Muscle of leg (tissue), 16 donors: ENCODE measurements at places on chromosomes 5 and 9. TPM values are rescaled to one million over a fixed set of nuclear protein-coding genes. Genes with fewer than 3 reads are reported as not detected.

Gene EQTN
- total RNA-seq = 0.13 TPM

DNA sequence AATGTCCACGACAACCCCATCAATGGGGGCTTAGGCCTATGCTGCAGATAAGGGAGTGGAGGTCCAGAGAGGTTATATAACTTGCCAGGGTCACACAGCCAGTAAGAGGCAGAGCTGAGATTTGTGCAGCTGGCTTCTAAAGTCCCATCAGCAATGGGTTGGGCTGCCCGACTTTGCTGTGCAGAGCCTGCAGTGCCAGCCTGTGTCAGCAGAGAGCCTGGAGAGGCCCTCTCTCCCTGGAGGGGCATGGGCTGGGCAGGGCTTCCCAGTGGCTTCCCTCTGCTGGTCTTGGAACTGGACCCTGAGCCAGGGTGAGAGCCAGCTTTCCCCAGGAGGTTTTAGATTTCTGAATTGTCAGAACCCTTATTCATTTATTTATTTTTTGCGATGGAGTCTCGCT, 77.2 kb upstream of the RAPGEF1 start:
- DNase-seq = no peak

Gene RMND5B
- total RNA-seq = 22.6 TPM

Gene CAMK2A
- 48.8 TPM for total RNA-seq

Gene CTSV
- 0.44 TPM for total RNA-seq

Gene FOXI1
- not detected for total RNA-seq

DNA sequence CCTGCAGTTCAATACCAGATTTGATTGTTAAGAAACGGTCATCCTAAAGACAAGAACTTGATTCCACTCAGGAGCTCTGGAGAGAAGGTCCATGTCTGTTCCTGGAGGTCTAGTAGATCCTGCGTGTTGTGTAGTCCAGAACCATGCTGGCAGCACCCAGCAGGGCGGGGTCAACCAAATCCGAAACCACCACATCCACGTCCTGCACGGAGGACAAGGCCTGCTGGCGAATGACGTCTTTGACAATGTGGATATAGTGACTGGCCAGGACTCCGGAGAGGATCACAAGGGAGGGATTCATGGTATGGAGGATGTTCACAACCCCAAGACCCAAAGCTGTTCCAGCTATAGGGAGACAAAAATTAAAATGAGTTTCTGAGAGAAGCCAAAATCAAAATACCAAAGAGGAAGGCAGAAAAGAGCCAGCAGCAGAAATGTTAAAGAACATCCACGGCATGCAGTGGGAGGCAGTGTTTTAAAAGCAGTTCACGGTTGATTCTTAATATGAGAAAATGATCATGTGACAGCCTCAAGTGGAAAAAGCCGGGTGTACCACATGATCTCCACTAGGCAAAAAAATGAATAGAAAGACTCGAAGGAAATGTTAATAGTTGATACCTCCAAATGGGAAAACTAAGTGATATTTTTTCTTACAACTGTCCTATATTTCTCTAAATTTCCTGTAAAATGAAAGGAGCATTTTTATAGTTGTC, 26.7 kb downstream of the CLTA start:
- DNase-seq = no peak

Gene SLC23A1
- total RNA-seq = 0.04 TPM

Gene NCS1
- total RNA-seq = 30.4 TPM

DNA sequence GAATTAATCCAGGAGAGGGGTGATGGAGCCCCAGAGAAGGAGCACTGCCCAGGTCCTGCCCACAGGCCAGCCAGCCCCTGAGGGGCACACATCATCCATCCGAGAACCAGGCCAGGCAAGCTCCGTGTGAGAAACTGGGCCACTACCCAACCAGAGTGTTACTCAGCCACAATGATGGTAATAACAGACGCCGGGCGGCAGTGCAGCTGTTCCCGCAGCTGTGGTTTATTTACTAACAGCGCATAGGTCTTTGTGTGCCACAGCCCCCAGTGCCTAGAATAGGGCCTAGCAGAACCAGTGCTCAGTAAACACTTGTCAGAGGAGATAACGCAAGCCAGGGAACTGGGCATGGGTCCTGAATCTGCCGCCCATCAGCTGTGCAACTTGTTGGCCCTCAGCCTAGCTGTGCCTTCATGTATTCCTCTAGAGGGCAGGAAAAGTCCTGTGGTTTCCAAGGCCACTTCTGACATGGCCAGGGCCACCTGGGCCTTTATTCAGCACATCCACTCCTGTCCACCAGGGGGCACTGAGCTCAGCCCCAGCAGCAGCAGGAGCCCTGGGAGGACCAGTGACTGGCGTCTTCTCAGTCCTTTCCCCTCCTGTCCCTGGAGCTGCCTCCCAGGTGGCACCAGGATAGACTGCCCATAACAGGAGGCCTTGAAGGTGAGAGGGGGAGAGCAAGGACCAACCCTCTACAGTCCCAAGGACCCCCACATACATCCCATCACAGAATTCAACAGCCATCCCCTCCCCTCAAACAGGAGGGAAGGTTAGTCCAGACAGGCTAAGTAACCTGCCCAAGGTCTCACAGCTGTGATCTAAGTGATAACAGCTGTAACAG, 2.1 kb downstream of the MXD3 start:
- peak; percentile 76 for DNase-seq

DNA sequence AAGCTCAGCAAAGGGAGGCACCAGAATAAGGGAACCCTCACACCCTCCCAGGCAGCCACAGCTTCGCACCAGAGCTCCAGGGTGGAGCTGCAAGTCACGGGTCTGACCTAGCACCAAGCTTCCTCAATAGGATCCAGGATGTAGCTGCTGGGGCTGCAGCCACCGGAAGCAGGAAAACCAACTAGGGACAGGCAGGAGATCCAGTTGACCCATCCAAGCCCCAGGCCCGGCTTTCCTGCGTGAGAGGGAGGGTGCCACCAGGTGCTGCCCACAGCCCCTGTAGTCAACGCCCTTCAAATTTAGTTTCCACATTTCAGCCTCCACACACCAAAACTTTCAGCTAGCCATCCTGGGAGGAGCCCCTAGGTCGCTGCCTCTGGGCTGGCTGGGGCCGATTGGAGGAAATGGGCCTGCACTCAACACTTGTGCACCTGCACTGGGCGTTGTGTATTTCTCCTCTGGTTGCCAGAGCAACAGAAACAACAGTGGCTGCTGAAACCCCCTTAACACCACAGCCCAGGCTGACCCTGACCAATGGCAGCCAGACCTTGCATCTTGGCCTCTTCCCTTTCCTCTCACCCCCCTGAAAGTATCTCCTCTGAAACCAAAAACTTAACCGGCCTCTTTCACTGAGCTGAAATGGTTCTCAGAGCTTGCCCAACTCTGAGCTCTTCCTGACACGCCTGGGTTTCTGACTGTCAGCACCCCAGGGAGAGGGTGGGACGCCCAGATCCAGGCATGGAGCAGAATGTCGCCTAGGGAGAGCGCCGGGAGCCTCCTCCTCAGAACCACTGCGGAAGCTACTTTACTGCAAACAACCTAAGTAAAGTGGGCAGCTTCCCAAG, 226.5 kb upstream of the MAP3K1 start:
- peak; percentile 96 for DNase-seq

DNA sequence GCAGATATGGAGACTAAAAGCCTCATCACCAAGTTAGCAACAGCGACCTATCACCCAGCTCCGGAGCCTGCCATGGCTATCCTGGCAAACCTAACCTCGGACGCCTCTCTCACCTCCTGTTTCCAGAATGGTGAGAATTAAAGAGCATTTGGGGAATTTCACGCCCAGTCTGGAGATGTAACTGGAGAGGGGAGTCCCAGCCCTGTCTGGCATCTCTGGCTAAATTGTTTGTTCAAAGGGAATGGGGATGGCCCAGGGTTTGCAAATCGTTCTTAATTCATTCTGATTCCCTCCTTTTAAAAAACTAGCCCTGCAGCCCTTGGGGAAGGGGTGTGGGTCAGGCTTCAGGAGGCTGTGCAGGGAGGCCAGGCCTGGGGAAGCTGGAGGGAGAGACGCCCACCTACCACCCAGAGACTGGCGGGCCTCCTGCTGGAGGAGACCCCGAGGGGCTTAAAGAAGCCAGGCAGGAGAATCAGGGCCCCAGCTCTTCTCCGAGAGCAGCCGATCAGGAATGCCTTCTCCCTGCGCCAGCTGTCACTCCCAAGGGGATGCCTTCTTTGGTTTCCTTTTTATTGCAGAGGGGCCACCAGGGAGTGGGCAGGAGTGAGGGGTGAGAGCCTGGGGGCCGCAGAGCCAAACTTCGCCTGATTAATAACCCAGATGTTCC, 964 bp upstream of the COL5A1 start:
- peak; percentile 64 for DNase-seq

- DNase-seq = peak; percentile 50
These were observed 77.6 kb upstream of the TMC1 start for GRCh38 chr9:72443855-72444254.

DNA sequence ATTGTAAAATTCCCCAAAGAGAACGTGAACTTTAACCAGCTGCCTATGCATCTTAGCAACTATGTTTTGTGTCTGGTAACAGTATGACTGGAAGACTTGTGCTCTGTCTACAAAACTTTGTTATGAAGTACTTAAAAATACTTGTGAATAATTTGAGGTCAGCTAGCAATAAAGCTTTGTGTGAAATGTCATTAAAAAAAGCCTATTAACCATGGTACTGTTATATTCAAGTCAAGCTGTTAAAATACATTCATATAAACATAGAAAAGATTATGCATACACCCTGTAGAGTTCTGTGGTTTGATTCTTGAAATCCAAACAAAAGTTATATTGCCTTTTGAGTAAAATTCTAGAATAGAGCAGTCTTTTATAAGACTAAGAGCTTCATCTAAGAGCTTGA, 60.1 kb downstream of the VCAN start:
- peak; percentile 25 for DNase-seq

DNA sequence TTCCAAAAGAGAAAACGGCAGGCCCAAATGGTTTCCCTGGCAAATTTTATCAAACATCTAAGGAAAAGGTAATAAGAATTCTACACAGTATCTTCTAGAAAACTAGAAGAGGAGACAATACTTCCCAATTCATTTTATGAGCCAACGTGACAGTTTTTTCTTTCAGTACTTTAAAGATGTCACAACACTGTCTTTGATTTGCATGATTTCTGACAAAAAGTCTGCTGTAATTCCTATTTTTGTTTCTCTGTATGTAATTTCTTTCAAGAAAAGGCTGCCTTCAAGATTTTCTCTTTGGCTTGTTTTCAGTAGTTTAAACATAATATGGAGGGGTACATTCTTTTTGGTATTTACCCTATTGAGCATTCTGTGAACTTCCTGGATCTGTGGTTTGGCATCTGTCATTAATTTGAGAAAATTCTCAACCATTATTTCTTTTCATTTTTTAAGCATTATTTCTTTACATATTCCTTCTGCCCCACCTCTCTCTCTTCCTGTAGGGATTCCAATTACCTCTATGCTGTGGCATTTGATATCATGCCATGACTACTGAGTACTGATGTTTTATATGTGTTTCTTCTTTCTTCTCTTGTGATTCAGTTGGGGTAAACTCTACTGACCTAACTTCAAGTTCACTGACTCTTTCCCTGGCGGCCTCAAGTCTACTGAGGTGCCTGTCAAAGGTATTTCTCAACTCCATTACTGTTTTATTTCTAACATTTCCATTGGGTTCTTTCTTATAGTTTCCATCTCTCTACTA, 32.2 kb downstream of the ANKS6 start:
- DNase-seq = no peak

GRCh38 chr5:116423141-116423540, 151.5 kb downstream of the SEMA6A start:
- no peak for DNase-seq

DNA sequence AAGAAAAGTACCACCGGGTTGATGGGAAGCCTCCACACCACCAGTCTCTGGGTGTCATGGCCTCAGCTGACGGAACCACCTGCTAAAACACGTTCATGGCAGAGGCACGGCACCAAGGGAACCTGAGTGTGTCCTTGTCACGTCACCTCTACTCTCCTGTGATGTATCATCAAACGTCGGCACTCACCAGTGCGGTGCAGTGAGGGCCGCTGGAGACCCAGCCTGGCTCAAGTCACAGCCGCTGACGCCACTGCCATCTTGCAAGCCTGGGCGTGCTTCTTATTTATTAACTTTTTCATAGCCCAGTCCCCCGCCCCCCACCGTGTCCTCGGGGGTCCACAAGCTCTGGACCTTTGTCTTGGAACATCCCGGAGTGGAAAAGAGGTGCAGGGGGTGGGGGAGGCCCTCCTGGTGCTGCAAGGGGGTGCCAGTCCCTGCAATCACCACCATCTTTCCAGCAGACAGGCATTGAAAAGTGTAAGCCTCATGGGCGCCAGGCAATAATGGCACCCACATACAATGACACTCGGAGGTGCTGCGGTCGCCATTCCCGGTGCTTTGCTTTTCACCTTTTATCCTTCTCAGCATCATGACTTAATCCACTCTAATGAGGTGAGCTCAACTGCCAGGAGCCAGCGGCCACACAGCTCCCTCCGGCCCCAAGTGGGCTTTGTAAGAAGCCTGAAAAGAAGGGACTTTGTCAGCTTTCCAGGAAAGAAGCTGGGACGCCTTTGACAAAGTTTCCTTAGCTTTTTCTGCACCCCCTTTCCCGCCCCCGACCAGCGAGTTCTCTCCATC, 202.3 kb upstream of the IRX1 start:
- DNase-seq = no peak

GRCh38 chr9:94932652-94933510, 206.4 kb downstream of the AOPEP start:
- no peak for DNase-seq

DNA sequence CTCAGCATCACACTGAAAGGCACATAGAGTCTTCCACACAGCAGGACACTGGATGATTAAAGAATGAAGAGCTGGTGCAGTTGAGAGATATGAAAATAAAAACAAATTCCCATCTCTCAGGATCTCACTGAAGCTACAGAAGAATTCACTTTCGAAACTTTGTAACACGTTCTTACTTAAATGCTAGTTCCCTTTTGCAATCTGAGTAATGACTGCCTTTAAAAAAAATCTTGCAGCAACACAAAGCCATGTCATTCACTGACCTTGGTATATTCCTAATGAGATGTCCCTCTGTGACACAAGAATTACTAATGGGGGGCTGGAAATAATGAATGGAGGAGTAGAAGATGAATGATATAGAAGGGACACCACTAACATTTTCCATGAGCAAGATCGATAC, 201.8 kb downstream of the GLIS3 start:
- DNase-seq = no peak

DNA sequence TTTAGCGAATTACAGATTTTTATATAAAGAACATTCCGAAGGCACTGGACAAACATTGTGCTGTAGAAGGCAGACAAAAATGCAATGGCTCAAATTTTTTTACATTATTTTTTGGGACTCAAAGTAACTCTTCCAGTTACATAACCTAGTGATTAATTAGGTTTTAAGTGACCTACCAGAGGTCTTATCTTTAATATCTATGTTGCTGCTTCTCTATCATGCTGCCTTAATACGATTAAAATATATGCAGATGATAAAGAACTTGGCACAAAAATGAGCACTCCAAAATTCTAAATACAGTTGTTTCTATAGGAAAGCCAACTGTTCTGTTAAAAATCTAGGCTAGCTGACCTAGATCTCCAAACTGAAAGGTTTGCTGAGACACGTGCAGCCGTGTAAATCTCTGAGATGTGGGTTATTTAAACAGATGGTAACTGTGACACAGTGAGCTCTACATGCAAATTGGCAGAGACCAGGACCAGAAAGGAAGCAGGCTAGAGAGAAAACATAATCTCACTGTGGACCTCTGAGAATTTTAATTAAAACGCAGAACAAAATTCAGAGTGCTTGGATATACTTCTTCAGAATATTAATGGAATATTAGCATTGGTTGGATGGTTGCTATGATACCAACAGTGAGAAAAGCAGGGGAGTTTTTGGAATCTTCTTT, 56.2 kb downstream of the CAMK4 start:
- DNase-seq = peak; percentile 89

- no peak for DNase-seq
These were observed 142.1 kb upstream of the NMUR2 start for GRCh38 chr5:152547202-152547601.

GRCh38 chr5:178514851-178515418, 75.3 kb downstream of the COL23A1 start:
- no peak for DNase-seq

GRCh38 chr9:76377791-76378190, 16.4 kb downstream of the RFK start:
- DNase-seq = no peak
